ENCODE measurements at places on chromosomes 11 and 22.

DNA sequence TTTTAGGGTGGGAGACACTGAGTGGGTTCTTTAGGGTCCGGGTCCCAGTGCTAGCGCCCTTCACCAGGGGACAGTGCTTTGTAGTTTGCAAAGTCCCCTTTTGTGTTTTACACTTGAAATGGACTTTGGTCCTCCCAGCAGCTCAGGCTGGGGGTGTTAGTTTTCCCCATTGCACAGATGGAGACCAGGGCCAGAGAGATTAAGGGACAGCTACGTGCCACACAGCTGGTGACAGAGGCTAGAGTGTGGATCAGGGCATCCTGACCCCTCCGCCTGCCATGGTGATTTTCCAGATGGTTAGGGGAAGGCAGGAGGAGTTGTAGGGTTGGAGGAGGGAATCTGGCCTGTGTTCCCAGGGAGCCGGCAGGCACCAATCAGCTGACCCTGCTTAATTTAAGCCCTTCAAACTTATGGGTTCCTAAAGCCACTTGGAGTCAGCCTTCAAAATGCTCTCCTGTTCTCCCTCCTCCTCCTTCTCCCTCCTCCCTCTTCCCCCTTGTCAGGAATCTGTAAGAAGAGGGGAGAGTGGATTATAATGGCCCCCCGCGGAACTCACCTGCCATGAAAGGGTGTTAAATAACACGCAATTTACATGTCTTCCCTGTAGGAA, 22.5 kb upstream of the MPPED1 start:
- DNase-seq = no peak

DNA sequence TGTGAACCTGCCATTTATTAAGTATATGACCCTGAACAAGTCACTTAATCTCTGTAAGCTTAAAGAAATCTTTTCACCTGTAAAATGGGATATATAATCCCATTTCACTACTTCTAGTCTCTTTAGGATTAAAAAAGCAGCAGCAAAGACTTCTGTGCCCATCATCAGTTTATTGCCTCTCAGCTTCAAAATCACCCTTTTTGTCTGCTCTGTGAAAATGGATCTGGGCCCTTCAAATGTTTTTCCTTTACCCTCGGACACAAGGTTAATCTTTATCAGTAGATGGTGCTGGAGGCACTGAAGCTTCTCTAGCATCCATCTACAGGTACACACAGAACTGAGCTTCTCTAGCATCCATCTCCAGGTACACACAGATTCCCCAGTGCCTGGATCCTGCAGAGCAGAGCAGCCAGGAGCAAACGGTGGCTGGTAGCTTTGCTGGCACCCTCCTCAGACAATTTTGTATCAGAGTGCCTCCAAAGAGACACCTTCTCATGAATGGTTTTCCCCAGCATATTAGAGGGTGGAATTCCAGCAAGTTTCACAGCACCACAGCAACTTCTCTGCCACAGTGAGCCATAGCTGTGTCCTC, 56.8 kb downstream of the CADM1 start:
- DNase-seq = no peak

- DNase-seq = no peak
Observed at GRCh38 chr22:24207264-24208011, 26.2 kb downstream of the SUSD2 start.

DNA sequence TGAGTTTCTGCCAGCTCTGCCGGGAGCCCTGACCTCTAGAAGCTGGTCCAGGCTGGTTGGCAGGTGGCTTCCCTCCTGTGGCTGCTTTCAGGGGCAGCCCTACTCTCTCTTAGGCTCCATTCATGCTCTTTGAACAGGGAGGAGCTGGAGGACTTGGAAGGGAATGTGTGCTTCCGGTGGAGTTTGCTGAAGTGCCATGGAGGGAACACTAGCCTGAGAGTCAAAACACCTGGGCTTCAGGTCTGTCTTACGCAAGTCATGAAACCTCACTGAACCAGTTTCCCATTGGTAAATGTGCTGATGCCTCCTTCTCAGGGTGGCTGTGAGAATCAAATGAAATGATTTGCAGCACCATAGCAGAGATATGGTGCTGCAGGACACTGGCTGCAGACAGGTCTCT, 224.5 kb downstream of the KIRREL3 start:
- no peak for DNase-seq
